ENCODE measurements at places on chromosomes 7 and 10.
A peak's percentile ranks its signal among the peaks of the same experiment; 100 is the strongest.

- DNase-seq, result no peak
Observed at GRCh38 chr10:72164617-72165016, 51.2 kb upstream of the ANAPC16 start.

- no peak for DNase-seq
Observed at GRCh38 chr10:102435529-102436233, 3.3 kb upstream of the CUEDC2 start.

GRCh38 chr10:116796469-116796868 is 52.8 kb upstream of the ENO4 start:
- DNase-seq, result no peak

GRCh38 chr7:100629117-100629716 is 12.1 kb downstream of the TFR2 start:
- DNase-seq, result no peak

- DNase-seq, result peak; percentile 13
Observed at GRCh38 chr10:86693721-86694369, 25.5 kb downstream of the LDB3 start.

Data from stimulated activated CD4-positive, alpha-beta T cell treated with anti-CD3 and anti-CD28 coated beads, TNF-alpha, amount 100 ng/mL, for 48 hours (primary cell).